ENCODE measurements at places on chromosomes 16 and 17.

DNA sequence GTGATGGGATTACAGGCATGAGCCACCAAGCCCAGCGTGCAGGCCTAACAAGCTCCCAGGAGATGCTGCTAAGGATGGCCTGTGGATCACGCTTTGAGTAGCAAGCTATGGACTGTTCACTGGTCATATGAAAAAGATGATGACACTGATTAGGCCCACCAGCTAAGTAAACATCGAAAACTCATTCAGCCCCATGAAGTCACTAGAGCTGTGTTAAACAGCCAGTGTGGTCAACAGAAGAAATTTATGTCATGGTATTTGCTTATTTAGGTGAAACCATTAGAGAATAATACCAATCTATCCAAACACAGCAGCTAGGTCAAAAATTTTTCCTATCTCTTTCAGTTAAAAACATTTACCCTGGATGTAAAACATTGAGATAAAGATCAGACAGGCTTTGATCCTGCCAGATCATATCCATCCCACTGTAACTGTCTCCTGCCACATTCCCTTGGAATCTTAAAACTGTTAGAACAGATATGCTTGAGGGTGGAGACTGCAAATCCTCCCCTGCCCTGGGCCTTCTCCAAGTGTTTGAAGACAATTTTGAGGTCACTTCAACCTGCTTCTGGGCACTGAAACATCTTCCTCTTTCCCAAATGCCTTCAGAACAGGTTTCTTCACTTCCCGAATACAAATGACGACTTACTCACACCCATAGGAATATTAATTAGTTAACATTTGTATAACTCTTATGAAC lies 30.9 kb downstream of the HOXB1 start:
- no peak for DNase-seq

- no peak for DNase-seq
These were observed 33.7 kb upstream of the METTL16 start for GRCh38 chr17:2545393-2545792.

DNA sequence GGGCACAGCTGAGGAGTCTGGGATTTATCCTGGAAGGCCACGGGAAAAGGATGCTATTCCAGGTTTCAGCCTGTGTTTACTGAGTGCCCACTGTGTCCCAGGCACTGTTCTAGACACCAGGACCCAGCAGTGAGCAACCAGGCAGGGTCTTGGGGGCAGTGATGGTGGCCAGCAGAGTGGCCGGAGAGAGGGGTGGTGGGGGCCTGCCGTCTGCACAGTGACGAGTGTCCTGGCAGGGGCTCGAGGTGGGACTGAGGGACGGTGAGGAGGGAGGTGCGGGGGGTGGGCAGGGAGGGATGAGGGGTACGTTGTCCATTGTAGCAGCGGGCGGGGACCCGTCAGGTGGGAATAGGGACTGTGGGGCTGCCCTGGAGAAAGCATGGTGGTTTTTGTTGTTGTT lies 66.3 kb upstream of the CIBAR2 start:
- DNase-seq, result no peak

GRCh38 chr16:88351491-88352101 lies 31.2 kb upstream of the ZNF469 start:
- DNase-seq, result no peak

DNA sequence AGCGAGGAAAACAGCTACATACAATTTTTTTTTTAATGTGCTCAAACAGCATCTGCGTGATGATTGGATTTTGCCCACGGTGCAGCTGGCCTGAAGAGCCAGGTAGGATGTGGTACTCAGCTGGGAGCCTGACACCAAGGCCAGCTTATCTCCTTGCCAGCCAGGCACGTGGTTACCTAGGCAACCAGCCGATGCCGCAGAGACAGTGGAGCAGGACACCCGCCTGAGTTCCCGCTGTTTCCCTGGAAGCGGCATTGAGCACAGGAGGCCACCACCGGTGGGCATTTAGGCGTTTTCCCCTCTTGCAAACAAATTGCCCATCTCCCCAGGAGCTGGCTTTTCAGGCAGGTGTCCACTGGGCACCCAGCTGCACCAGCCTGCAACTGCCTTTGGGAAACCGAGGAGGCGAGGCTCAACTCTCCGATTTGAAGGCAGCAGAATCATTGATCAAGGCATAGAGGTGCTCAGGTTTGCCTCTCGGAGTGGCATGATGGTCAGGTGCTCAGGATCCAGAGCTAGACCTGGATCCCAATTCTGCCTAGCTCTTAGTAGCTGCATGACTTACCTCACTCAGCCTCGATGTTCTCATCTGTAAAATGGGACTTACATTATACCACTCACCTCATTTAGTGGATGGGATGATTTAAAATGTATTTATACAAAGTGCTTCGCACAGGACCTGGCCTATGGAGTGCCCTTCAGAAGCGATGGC lies 137.5 kb upstream of the PLCG2 start:
- DNase-seq, result no peak

- DNase-seq, result peak; percentile 89
These were observed at the start of gene CRISPLD2 for GRCh38 chr16:84819644-84820304. Gene CRISPLD2 (plus strand): TSS chr16:84819985. CDS start chr16:84838496, 18,511 bp downstream.

GRCh38 chr17:43314611-43315011 lies 80.8 kb upstream of the RNU2-1 start:
- no peak for DNase-seq

GRCh38 chr17:12591021-12591735 lies 74.5 kb upstream of the MYOCD start:
- no peak for DNase-seq

DNA sequence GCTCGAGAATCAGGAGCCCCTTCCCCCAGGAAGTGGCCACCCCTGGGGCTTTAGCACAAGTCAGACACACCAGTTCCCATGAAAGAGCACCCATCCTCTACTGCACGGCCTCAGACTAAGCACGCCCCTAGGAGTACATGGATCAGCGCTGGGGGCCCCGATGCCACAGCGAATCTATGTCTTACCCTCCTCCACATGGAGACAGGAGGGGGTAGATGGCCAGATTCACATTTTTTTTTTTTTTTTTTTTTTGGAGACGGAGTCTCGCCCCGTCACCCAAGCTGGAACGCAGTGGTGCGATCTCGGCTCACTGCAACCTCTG lies 3.2 kb upstream of the EXOSC6 start:
- DNase-seq, result no peak

DNA sequence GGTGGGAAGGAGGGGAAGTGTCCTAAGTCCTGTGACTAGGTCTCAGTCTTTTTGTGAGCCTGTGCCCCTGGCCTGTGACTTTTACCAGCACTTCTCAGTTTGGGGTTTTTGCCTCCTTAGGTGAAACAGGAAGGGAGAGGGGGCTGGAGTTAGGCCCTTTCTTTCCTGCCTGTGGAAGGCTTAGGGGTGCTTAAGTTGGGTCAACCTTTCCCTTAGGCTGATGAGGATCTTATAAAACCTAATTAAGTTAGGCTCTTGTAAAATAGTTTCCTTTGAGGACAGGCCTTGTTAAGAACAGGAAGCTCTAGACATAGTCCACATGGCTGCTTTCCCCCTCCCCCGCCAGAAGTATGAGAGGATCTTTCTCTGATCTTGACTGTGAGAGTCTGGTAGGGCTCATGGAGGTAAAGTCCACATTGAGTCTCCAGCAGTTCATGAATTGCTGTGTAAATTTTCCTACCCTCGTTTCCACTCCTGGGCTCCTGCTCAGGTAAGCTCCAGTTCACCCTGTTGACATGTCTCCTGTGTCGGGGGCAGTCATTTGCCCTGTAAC lies 17.0 kb upstream of the DNASE1 start:
- no peak for DNase-seq

DNA sequence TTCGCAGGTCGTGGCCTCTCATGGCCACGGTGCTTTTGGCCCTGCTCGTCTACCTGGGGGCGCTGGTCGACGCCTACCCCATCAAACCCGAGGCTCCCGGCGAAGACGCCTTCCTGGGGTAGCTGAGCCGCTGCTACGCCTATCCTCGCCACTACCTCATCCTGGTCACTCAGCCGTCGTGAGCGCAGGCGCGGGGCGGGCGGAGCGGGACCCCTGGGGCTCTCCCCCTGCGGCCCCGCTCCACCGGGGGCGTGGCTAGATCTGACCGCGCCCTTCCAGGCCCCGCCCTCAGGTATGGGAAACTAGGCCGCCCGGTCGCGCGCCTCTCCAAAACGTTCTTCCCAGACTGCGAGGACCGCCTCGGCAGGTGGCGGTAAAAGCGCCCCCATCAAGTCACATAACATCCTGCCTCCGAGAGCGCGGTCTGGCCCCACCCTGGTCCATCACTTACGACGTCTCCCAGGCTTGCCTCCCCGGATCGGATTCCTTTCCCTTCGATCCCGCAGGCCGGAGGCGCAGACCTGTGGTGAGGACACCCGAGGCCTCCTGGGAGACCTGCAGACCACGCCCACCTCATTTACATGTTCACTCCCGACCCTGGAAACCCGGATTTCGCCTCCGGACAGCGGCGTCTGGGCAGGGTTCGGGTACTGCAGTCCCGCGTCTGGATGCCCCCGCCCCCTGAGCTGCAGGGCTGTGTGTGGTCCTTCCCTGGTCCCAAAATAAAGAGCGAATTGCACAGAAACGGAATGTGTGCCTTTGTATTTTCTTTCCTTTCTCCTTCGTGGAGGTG lies 91.5 kb upstream of the TMEM97 start:
- no peak for DNase-seq

- no peak for DNase-seq
These were observed 60.5 kb downstream of the SLC5A11 start for GRCh38 chr16:24906199-24906808.

DNA sequence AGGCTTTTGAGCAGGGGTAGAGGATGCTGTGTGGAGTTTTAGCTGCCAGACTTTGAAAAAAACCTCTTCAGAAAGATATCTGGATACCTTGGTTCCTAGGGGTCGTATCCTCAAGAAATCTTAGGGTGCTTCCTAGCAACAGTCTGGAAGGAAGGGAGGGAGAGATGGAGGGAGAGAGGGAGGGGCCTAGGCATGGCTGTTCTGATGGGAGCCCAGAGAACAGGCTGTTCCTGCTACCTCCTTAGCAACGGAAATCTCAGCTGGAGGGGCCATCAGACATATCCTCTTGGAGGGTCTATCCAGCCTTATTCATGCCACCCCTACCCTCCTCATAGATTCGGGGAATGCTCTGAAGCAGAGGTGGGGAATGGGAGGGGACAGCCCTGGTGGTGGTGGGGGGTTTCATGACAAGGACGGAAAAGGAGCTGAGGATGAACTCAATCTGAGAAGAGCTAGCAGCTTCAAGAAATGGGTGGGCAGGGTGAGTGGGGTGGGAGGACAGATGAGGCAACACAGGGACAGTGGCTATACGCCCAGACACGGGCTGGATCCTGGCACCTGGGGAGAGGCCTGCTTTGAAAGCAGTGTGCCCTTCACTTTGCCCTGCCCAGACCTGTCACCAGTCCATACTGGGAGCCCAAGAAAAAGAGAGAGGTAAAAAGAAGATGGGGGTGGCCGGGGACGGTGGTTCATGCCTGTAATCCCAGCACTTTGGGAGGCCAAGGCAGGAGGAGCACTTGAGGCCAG lies 2.9 kb upstream of the THRA start:
- DNase-seq, result no peak

DNA sequence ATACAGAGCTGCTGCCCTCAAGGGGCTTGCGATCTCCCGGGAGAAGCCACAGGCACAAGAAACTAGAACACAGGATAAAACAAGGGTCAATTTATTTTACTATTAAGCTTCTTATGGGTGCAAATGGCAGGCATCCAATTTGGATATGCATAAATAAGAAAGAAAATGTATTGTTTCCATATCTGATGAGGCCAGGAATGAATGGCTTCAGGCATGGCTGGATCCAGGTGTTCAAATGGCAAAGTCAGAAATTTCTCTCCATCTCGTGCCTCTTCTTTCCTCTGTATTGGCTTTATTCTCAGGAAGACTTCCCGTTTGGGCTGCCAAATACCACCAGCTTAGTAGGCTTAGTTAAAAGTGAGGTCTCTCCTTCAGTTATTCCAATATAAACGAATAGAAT lies 43.1 kb downstream of the SCNN1B start:
- no peak for DNase-seq

DNA sequence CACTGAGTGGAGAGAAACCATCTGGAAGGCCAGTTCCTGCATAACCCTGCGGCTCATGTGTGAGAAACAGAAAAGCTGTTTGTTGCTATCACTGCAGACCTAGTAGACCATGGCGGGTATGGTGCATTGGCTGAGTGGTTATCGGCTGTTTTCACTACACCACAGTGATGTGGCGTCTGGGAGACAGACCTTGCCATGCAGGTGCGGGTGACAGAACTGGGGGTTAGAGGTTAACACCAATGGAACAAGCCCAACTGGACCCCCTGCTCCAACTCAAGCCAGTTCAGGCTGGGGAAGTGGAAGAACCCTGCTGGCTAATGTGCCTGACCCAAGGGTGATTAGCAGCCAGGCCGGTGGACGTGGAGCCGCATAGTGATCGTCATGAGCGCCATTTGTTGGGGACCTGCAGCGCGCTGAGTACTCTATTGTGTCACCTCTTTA lies 91.9 kb downstream of the IRF8 start:
- no peak for DNase-seq

GRCh38 chr17:29682054-29682453 lies 59.3 kb upstream of the CORO6 start:
- DNase-seq, result no peak

GRCh38 chr16:87831421-87832136 lies 37.7 kb downstream of the SLC7A5 start:
- DNase-seq, result no peak

DNA sequence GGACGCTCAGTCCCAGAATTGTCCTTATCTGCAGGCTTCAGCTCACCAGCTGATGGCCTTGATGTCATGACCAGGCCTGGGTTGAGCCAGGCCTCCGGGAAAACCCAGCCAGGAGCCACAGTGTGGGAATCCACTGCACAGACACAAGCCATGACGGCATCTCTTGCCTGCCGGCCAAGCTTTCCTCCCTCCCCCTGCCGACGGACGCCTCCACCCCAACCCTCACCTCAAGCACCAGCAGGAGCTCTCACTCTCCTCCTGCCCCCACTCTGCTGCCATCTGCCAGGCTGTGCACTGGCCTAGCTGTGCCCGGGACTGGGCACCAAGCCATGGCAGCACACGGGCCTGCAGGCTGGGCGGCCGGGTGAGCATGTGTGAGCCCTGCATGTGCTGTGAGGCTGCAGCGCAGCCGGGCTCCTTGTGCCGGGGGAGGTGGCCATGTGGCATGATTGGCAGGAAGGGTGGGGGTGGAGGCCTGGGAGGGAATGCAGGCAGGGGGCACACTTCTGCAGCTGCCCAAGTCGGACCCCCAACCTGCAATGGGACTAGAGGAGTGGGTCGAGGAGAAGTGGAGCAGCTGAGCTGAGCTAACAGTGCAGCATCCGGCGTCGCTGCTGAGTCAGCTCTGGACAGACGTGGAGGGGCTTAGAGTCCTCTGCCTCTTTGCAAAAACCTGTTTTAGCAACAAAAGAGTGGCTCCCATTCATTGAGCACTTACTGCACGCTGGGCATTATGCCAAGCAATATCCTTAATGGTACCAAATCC lies 268.5 kb downstream of the CBLN1 start:
- no peak for DNase-seq

GRCh38 chr17:61064087-61064951 lies 335.3 kb upstream of the TBX2 start:
- DNase-seq, result no peak

GRCh38 chr16:78421181-78421708 lies 321.8 kb downstream of the WWOX start:
- no peak for DNase-seq

- DNase-seq, result no peak
These were observed 4.9 kb downstream of the TBX2 start for GRCh38 chr17:61404663-61404912.
